Caudate nucleus (tissue), 63 donors: ENCODE measurements at places on chromosomes 6 and 20.

DNA sequence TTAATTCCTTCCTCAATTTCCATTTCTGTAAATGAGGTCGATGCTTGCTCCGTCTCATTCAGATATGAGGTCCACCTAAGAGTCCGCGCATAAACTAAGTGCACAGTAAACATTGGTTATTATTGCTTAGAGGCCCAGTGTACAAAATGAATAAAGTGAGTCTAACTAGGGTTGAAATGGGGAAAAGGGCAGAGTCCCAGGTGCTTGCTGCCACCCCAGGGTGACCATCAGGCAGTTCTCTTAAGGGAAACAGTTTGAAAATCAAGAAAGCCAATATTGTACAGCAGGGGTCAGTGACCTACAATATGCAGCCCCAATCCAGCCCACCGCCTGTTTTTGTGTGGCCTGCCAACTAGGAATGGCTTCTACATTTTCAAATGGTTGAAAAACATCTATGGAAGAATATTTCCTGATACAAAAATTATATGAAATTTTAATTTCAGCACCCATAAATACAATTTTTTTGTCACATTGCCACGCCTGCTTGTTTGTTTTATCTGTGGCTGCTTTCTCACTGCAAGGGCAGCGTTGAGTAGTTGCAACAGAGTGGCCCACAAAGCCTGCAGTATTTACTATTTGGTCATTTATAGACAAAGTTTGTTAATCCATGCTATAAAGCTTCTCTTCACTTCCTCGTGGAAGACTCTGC, 43.3 kb downstream of the SLC13A3 start:
- no peak for DNase-seq

GRCh38 chr6:165573671-165574070, 89.4 kb downstream of the PDE10A start:
- DNase-seq: no peak

DNA sequence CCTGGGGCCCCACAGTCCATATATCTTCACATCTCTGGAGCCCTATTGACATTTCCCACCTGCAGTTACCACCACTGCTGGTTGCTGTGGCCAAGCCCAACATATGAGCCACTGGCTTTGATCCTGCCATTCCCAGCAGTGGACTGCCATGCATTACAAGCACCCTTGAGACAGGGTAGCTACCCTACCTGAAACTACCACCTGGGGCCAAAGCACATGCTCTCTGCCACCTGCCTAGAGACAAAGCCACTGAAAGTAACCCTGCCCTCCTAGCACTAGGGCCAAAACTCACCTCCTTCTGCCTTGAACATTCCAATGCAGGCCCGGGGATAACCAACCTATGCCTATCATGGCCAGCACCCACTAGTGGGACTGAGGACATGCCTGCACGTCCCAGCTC, 255.5 kb upstream of the KHDRBS2 start:
- no peak for DNase-seq

GRCh38 chr20:44765701-44766347, 20.2 kb downstream of the KCNK15 start:
- DNase-seq: no peak

GRCh38 chr6:110217266-110217665, 37.0 kb downstream of the CDC40 start:
- DNase-seq: peak; percentile 2

DNA sequence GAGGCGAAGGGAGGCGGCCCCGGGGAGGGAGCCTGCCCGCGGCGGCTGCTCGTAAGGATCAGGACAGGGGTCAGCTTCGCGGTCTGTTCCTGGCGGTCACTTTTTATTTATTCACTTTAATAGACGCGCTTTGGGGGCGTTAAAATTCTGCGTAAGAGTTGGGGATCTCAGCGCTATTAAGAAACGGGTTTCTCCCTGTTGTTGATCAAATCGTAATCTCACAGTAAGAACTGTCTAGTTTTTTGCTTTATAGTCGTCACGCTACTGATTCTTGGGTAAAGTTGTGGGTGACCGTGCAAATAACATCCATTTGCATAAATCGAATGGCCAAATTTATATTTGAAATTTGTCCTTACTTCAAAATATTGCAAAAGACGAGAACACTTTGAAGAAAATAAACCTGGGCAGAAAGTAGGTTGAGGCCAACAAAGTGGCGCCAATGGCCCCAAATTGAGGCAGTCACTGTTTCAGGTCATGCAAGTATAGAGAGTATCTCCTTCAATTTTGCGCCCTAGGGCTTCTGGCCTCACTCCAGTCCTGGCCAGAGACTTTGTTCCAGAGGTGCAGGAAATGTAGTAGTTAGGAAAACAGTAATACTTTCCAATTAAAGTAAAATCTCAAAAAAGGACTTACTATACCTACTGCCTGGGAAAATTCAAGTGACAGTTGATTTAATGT, 963 bp upstream of the RMND1 start:
- DNase-seq: no peak

- no peak for DNase-seq
These were observed 114.8 kb downstream of the SCML4 start for GRCh38 chr6:107709341-107709740.

GRCh38 chr6:35140639-35141006, 516 bp downstream of the TCP11 start:
- DNase-seq: no peak

- no peak for DNase-seq
These were observed 60.5 kb downstream of the FNDC1 start for GRCh38 chr6:159229651-159230051.
